ENCODE measurements at places on chromosomes 3 and 15. TPM values are rescaled to one million over a fixed set of nuclear protein-coding genes. Genes with fewer than 3 reads are reported as not detected.

The HYAL1 gene
- total RNA-seq: 0.90 TPM

GRCh38 chr3:185420762-185421161 is 57.8 kb downstream of the MAP3K13 start:
- DNase-seq: peak; percentile 35

The PLA2G4E gene
- total RNA-seq: not detected

DNA sequence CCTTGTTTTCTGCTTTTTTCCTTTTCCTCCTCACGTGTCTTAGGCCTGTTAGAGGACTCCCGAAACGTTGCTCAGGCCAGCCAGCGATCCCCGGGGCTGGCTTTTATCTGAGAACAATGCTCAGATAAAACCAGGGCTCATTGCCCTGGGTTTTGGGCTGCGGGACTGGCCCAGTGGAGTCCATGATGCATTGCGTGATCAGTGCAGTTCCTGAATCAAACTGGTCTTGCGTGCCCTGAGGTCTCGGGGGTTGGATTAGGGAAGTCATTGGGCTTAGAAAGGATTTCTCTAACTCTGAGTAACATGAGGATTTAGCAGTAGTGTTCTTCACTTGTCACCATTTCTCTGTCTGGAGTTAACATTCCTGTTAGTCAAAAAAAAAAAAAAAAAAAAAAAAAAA is 66.3 kb downstream of the CCR1 start:
- no peak for DNase-seq

DNA sequence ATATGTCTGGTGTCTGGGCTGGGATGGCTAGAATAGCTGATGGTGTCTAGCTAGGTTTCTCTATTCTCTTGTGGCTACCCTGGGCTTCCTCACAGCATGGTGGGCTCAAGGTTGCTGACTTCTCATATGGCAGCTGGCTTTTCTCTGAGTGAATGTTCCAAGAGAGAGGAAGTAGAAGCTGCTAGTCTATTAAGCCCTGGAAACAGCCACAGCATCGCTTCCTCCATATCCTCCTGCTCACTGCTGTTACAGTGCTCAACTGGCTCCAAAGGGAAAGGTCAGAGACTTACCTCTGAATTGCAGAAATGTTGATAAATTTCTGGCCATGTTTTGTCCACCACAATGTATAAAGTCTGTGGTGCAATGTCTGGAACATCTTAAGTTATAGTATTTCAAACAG is 299.9 kb upstream of the ADAMTS9 start:
- no peak for DNase-seq

The GOLGA6B gene
- not detected for total RNA-seq

DNA sequence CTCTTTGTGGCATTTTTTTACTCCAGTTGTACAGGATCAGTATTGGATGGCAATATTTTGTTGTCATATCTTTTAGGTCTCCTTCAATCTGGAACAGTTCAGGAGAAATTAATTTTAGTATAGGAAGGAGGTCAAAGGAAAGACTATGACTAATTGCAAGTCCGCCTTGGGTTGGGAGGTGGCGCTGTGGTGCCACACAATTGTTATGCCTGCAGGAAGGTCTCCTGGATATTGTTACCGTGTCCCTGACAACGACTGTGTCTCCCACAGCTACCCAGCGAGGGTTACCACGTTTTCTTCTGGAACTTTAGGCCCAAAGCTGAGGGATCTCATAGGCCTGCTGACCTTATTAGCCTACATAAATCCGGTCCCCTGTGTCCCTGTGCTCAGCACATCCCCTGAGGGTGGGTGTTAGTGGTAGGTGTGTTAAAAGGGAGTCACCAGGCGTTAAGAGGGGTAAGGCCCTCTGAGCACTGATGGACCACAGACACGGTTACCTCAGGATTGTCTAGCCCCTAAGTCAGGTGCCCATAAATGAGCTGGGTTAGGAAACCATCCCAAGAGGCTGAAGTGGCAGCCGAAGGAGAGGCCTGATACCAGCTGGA is 31.5 kb downstream of the KCNAB1 start:
- peak; percentile 81 for DNase-seq

GRCh38 chr3:109316162-109316730 is at the start of gene DPPA2:
Gene DPPA2 (minus strand): TSS chr3:109316517. CDS start chr3:109314542, 1,975 bp downstream.
- DNase-seq: no peak

- peak; percentile 65 for DNase-seq
Observed at GRCh38 chr15:98713585-98714001, 65.3 kb downstream of the IGF1R start.

GRCh38 chr15:89317186-89317720 is 17.4 kb downstream of the POLG start:
- no peak for DNase-seq

The CCR5 gene
- total RNA-seq: not detected

The NTRK3 gene
- 19.6 TPM for total RNA-seq

The LDHAL6B gene
- not detected for total RNA-seq

GRCh38 chr15:32861761-32862160 is 144.0 kb downstream of the GREM1 start:
- peak; percentile 73 for DNase-seq

The CHRM5 gene
- not detected for total RNA-seq

DNA sequence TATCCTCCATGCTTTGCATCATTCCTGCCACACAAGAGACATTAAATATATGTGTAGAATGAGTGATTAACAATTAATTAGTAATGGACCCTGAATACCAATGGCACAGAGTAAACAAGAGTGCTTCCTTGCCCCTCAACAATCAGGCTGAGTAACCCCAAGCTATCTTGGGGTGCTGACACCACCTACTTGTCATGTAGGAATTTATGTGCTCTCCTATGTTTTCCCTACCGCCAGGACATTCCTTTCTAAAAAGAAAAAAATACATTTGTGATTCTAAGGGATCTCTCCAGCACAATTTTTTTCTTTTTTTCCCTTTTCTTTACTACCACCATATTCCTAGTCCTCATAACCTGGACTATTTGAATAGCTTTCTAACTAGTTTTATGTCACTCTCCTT is 449.1 kb downstream of the MFSD1 start:
- DNase-seq: no peak

The A4GNT gene
- total RNA-seq: not detected

- DNase-seq: no peak
Observed at GRCh38 chr15:51137880-51138430, 43.2 kb upstream of the TNFAIP8L3 start.

GRCh38 chr15:65981837-65982626 is 112.7 kb downstream of the RAB11A start:
- no peak for DNase-seq

GRCh38 chr3:179438841-179439240 is 12.4 kb downstream of the GNB4 start:
- DNase-seq: no peak

- peak; percentile 98 for DNase-seq
Observed at GRCh38 chr3:58052373-58053273, 44.4 kb downstream of the FLNB start.

The ACAN gene
- total RNA-seq: 3.3 TPM

The MAGEF1 gene
- total RNA-seq: 20.1 TPM

DNA sequence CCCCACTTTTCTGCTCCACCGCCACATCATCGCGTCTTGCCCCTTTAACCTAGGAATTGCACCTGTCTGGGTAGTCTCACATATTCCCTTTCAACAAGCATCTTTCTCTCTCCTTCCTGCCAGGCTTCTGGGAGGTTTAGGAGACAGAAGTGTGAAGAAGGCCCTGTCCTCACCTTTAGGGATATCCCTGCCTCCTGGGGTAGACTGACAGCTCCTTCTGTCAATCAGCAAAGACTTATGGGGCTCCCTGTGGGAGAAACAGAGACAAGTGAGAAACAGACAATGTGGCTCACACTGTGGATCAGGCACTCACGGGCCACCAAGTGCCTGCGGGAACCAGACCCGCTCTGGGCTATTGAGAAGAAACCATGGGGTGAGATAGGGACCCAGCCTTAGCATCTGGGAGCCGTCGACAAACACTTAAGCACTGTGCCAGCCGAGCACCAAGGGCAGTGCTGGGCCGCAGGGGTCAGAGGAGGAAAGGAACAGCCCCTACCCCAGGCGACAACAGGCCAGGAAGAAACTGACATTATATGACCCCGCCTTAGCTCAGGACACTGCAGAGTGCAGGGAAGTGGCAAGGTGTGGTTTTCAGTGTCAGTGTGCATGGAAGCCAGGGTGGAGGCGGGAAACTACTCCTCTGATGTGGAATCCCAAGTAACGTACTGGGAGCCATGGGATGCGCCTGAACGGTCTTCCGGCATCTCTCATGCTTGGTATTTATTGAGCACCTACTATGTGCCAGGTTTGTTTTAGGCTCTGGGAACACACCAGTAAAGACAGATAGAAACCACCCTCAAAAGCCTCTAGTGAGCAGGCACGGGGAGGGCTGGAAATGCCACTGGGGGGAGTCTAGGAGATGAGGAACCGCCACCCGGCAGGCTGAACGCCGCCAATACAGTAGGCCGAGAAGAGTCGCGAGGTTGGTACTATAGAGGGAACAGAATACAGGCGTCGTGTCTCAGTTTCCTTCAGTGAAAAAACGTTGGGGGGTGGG is 1.8 kb downstream of the EFCC1 start:
- no peak for DNase-seq

The LTK gene
- not detected for total RNA-seq

The AKAP13 gene
- total RNA-seq: 87.7 TPM
